ENCODE measurements at places on chromosomes 12 and 14.
A peak's percentile ranks its signal among the peaks of the same experiment; 100 is the strongest.

- DNase-seq, result peak; percentile 33
These were observed 39.7 kb downstream of the PSMA6 start for GRCh38 chr14:35331605-35332516.

DNA sequence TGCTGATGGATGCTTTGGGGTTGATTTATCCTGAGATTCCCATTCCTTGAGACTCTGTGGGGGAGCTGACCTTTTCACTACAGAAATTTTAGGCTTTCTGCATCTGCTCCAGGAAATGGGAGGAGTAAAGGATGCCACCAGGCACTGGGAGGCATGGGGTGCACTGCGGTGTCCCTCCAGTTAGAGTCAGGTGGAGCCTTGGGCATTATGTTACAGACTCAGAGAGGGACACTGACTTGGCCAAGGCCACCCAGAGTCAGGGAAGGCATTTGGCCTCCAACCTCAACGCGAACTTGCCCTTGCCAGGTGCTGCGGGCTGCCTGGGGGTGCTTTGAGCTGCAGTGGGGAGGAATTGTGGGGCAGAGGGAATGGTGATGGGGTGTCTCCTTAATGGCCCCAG is 58.0 kb upstream of the TBX3 start:
- no peak for DNase-seq

DNA sequence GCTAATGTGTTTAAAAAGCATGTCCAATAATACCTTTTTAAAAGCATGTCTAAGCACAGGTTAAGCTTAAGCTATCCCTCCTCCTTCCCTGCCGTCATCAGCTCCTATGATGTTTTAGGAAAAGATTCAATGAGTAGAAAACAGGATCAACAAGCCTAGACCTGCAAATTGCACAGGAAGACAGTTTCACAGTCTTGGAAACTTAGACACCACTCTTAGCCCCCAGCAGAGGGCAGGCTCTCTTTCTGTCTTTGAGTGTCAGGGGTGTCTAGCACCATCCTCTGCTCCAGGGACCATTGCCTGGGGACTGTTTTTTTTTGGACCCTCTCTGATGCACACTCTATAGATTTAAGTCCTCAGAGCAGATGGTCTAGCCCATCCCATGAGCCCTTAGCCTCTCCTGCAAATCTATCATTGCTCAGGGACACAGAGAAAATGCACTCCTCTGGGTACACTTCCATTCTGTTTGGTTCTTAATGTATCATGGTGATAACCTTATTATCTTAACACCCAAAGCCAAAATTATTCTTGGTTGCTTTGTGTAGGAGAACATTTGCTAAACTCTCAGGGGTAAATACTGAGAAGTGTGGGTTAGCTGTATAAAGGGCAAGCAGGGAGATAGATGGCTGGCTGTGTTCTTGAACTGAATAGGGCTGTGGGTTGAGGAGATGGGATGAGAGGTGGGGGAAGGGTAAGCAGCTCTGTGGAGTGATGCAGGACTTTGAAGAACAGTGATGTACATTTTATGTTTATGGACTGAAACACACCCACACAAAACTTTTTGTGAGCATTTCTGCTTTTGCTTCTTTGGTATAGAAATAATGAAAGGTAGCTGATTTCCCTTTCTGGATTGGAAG is 259.9 kb upstream of the DDHD1 start:
- DNase-seq, result no peak

DNA sequence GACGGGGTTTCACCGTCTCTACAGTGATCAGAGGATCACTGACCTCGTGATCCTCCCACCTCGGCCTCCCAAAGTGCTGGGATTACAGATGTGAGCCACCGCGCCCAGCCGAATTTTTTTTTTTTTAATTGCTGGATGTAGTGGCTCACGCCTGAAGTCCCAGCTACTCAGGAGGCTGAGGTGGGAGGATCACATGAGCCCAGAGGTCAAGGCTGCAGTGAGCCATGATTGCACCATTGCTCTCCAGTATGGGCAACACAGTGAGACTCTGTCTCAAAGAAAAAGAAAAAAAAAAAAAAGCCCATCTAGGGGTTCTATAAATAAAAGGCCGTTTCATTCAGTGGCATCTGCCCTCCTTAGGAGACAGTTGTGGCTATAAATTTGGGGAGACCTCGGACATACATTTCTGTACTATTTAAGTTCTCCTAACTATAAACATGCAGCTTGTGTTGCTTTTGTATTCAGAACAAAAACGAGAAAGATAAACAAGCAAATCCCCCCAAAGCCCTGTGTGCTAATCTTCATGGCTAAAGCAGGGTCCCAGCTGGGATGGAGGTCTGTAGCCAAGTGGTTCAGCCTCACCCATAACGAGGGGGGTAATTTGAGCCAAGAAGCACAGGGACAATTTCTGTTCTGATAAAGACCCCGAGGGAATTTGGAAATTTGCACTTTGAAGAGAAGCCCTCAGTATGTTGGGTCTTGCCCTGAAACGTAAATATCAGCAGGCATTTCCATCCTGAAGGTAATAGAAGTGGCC is 35.0 kb upstream of the BCL7A start:
- no peak for DNase-seq

DNA sequence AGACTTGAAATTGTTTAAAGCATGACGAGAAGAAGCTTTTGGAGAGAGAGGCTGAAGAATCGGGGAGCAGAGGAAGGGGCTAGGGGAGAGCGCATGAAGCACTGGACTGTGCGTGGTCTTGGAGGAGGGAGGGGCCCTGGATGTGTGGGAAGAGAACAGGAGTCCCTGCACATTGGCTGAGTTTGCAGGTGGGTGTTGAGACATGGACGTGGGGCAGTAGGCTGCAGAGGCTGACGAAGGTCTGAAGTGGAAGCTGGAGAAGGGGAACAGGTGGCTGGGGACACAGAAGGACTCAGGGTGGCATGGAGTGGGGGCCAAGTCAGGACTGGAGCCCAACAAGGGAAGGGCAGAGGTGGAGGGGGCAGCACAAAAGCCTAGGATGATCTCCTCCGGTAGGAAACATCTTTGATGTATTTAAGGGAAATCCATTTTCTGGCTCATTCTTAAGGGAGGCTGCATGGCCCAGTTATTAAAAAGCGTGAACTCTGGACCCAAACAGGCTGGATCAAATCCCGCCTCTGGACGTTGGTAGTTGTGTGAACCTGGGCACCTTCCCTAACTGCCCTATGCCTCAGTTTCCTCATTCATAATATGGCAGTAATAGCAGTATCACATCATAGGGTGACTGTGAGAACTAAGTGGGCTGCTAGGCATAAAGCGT is 29.0 kb downstream of the ADGRD1 start:
- no peak for DNase-seq

- DNase-seq, result no peak
These were observed 96.3 kb downstream of the GALC start for GRCh38 chr14:87896393-87897380.

DNA sequence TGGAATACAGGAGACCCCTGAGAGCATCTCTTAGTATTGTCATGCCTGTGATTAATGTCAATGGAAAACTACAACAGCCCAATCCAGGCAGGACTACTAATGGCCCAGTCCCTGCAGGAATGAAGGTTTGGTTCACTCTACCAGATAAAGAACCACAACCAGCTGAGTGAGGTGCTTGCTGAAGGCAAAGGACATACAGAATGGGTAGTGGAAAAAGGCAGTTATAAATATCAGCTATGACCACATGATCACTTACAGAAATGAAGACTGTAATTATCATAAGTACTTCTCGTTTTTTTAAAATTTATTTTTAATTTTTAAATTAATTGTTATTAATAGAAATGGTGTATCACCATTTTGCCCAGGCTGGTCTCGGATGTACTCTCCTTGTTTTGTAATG is 17.2 kb upstream of the LPCAT3 start:
- DNase-seq, result no peak

DNA sequence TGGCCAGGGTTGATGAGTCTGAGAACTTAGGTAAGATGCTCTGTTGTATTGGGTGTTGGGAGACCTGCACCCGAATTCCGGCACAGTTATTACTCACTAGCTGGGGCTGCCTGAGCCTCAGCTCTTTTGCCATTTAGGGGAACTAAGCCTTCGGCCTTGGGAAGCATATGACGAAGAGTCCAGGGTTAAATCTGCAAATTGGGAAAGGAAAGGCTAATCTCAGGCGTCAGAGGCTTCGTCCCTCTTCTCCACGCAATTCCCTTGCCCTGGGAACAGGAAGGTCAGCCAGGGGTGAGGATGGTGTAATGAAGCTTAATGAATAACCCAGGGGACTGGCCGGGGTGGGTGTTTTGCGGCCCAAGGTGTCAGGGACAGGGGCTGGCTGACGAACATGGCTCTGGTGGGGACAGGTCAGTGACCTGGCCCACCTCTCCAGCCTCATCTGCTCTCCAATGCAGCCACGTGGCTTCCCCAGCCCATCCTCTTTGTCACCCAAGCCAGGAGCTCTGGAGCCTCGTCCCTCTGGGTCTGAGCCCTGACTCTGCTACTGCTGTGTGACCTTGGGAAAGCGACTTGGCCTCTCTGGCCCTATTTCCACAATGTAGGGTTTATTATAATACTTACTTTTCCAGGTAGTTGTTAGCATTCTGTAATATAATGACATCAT is 3.8 kb upstream of the SDSL start:
- peak; percentile 97 for DNase-seq

Data from left lobe of liver (tissue), 2 donors.